ENCODE measurements at places on chromosomes 5 and 9.

DNA sequence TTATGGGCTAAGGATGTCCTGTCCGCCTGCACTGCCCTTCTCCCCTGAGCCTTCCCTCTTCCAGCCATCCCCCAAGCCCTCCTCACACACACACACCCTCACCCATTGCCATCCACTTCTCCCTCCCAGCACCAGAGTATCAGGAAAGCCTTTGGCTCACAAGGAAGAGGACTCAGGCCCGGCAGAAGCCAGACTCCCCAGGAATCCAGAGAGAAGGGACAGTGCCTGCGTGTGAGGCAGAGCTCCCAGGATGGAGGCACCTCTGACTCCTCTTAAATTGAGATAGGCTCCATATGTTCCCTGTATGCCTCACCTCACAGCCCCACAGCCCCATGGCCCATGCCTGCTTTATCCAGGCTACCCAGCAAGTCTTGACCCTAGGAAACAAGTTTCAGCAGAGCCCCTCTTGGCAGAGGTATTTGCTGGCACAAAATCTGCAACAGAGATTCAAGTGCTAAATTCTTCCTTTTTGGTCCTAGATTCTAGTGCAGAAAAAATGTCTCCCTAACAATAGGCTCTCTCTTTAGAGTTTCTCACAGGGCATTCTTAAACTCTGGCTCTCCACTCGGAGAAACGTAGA is 761 bp downstream of the IL17B start:
- no peak for DNase-seq

DNA sequence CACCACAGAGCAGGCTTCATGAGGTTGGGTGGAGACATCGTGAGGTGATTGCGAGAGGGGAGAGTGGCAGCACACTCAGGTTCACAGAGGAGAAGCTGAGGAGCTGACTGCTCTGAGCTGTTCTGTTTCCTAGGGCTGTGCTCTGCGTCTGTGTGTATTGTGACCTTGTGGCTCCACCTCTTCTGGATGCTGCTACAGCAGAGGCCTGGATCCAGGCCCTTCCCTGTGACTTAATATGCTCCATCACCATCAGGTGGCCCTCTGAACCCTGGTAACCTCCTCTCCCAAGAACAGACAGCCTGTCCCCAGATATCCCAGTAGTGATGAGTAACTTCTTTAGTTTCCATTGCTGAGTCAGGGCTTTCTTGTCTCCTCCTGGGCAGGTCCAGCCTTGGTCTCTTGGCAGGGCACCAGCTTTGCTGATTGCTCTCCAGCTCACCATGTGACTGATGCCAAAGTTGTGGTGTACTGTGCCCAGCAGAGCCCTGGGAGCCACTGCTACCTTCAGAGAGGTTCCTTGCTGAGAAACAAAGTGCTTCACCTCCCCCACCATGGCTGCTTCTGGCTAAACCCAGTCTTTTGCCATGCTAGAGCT is 212.8 kb upstream of the CHD1 start:
- no peak for DNase-seq

DNA sequence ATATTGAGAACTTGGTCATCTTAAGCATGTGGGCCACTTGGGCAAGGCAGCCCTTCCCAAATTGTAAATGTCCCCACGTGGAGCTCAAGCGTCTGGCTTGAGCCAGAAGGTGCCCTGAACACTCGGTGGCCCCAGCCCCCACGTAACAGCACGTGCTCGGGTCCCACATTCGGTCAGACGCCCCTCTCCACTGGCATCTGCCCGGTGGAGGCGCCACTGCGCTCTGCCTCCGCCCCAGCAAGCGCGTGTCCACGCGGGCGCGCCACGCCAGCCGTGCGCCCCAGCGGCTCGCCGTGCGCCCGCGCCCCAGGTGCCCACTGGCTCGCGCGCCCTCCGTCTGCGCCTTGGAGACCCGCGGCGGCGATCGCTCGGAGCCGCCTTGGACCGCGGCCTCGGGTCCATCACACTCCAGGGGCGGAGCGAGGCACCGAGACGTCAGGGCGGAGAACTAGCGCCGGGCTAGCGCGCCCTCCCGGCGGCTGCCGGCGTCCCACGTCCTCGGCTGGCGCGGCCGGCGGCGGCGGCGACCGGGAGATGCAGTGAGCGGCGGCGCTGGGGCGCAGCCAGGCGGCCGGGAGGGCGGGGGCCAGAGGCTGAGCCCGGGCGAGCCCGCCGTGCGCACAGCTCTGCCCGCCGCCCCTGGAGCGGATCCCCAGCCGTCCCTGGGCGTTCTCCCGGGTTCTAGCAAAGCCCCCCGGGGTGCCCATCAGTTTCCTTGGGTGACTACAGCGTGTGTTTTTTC is at the start of gene PALM2AKAP2:
TSS of gene PALM2AKAP2 (plus strand) at position 488 of the 742 bp plus-strand sequence. CDS start 291 bp downstream, outside the sequence.
- no peak for DNase-seq

DNA sequence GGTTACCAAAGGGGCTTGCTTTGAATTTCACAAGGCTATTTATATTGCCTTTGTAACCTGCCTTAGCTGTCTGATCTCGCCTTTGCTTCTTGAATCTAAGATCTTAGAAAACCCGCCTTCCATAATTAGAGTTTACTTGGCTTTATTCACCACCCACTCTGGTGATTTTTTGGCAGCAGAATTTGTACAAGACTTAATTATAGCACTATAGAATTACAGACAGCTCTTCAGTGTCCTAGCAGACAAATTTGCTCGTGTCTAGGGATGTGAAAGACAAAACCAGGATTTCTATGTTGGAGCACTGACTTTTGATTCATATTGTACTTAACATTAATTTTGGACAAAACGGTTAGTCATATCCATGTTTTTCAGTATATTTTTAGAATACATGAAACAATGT is 306.6 kb downstream of the ADGRV1 start:
- no peak for DNase-seq

DNA sequence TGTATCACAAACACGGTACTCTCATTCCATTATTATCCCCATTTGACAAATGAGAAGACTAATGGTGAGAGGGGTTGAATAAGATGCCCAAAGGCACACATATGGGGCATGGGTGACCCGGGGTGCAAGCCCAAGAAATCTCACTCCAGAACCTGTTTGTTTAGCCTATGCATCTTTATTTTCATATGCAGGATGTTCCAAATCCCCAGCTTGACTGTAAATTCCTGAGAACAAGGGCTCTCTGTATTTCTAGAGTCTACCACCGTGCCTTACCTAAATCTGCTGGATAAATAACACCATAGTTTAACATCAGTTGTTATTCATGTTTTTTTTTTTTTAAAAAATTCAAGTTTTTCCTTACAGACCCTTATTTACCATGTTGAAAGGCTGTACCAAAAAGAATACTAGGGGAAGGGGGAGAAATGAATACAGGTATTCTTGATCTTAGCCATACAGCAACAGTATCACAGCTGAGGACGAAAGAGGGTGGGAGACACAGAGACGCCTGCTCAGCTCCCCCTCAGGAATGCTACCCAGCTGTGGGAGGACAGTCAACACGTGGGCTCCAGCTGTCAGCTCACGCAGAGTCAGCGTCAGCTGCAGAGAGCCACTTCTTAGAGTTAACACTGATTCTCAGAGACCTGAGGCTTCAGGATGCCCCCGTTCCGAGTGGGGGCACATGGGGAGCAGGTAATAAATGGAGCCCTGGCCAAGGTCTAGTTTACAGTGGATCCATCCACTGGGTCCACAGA is 86.6 kb downstream of the MED27 start:
- no peak for DNase-seq

- DNase-seq = no peak
These were observed 233.2 kb upstream of the RASEF start for GRCh38 chr9:83296123-83296522.

DNA sequence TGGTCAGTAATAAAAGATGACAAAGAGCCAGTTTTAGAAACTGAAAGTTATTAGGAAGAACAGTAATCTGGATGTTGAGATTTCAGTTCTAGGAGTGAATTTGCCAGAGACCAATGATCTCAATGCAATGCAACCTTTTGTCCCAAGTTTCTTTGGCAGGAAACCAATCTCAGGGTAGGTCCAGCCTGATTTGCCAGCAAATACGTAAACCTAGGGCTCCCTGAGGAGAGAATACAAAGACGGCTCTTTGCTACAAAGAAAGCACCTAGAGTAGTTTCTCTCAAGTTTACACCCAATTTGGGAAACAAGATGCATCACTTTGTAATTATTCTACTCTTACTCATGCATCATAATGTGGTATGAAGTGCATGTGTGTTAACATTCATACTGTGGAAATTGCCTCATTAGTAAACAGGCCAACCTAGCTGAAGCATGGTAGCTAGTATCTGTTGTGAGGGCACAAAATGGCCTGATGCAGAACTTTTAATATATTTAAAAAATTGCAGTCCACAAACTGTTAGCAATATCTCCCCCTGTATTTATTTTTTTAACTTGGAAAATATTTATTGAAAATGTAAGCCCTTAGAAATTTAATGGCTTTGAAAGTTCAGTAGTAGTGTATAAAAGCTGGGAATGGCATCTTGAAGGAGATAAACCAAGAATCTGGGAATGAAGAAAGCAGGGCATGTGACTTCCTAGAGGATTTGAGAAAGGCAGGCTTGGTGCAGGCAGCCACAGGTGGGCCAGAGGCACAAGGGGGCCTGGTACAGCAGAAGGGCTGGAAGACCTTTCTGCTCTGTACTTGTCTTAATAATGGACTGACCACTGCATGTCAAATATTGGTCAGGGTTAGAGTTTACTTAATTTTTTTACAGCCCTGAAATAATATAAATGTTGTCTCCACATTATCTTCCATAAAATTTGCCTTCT is 59.5 kb downstream of the MAST4 start:
- DNase-seq = no peak

DNA sequence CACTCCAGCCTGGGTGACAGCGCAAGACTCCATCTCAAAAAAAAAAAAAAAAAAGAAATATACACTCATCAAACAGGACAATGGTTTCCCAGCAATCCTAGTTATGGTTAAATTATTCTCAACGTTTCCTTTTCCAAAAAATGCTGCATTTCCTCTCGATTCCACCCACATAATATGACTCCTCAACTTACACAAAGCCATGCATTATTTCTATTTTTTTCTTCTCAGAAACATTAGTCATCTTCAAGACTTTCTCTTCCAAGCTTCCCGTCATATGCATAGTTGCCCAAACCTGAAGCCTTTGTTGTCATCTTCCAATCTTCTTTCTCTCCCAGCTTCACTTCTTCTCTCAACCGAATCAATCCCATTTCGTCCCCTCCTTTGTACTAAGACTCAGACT is 61.4 kb upstream of the RANBP6 start:
- DNase-seq = peak; percentile 16

DNA sequence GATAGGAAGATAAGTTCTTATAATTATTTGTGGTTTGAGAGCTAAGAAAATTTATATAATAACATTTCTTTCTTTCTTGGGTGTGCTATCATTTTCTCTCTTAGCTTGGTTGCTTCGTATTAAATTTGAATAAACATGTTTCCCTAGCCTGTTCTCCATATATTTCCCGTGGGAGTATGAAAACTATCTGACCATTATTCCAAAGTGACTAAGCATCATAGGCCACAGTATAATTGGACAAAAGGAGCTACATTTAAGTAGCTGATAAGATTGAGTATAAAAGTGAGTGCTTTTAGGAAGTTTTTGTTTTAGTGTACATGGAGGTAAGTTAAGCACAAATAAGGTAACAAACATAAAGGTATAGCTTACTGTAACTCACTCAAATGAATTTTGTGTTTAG is 8.4 kb upstream of the OSMR start:
- DNase-seq = no peak

DNA sequence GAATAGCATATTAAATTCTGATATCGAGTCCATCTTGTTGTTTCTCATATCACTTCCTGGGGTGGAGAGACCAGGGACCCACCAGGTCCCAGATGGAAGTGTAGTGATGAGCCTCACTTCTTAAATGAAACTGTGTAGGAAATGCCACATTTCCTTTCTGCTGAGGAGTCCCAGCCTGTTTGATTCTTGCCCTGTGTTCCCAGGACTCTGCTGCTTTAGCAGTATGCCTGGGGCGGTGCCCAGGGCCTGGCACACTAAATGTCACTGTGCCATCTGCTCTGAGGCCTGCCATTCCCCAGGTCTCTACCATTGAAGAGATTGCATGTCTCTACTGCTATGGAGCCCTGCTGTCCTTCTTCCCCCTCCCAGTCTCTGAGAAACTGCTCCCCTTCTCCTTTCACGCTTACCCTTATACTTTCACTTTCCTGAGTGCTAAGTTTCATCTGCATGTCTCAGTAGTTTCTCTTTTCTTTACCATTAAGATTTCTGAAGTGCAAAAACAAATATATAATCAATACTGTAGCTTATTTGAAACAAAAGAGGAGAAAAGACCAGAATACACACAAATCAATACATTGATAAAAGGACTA is 260.4 kb downstream of the GABRB2 start:
- DNase-seq = no peak

DNA sequence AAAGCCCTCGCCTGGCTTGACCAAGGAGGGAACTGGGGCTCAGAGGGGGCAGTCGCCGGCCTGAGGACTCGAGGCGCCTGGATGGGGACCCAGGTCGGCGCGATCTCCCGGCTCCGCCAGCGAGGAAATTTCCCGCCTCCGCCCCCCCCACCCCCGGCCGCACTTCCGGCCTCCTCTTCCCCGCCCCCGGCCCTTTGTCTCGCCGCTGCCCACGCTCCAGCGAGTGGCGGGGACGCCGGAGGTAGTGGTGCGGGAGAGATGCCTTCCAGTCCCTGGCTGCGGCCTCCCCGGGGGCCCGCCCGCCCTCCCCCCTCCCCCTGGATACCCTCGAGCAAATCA is 448 bp upstream of the GPRIN1 start:
- DNase-seq = no peak

DNA sequence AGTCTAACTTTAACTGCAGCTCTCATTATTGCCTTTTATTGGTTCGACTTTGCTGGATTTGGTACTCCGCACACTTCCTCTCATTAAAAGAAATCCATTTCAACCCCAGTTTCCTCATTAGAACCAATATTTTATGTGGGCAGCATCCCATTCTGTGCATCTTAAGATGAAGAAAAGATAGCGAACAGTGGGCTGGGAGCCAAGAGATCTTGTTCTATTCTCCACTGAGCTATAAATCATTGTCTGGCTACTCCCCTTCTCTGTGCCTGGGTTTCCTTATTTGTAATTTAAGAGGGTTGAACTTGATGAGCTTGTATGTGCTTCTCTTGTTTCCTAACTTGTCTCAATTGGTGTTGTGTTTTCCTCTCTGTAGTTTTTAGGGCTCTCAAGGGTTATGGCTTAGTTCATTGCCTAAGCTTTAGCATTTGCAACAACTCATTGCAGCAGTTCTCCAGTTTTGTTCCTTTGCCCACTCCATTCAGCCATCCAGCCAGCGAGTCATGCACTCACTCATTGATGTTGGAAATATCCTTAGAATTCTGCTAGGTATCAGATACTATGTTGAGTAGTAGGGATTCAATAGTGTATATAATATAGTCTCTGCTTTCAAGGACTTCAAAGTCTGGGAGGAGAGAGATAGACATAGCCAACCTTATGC is 273.3 kb upstream of the TNC start:
- DNase-seq = no peak

DNA sequence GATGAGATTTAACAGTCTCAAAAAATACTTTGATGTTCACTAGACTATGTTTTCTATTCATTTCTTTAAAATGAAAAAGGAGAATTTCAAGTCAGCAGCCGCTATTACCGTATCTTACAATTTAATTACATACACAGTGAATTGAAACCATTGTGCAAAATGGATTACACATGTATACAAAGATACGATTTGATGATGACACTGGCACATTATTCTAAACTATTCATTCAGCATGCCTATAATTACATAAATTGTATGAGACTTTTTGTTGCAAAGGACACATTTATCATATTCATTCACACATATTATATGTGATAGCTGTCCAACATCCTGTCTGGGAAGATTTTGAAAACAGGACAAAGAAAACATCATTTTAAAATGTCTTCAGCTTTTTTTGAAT is 118.3 kb upstream of the VCAN start:
- no peak for DNase-seq

GRCh38 chr5:61637566-61637965 is 305.5 kb downstream of the ZSWIM6 start:
- no peak for DNase-seq

Measured in suppressor macrophage treated with lipopolysaccharide for 1 hour (primary cell).